ENCODE measurements at places on chromosomes 5 and 9. TPM values are rescaled to one million over a fixed set of nuclear protein-coding genes. Genes with fewer than 3 reads are reported as not detected.

SLC34A3 gene
- not detected for total RNA-seq

SLC27A6 gene
- total RNA-seq: 0.34 TPM

AJM1 gene
- total RNA-seq: 11.1 TPM

ADGRV1 gene
- total RNA-seq: 3.8 TPM

NFIB gene
- 74.7 TPM for total RNA-seq

HAPLN1 gene
- total RNA-seq: 6.7 TPM

DNA sequence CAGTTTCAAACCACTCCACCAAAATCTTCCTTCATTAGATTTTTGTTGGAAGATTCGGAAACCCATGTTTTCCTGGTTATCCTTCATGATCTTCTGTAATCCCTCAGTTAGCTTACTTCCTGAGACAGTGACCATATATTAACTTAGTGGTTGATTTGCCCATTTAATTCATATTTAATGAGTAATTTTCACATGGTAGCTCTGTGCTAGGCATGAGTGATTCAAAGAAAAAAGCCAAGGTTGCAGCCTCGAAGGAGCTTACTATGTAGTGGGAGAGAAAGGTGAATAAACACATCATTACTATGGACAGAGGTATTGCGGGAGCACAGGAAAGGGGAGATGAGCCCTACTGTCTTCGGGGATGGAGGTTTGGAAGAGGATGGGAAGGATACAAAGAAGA, 158.5 kb downstream of the TLE1 start:
- DNase-seq: no peak

DNA sequence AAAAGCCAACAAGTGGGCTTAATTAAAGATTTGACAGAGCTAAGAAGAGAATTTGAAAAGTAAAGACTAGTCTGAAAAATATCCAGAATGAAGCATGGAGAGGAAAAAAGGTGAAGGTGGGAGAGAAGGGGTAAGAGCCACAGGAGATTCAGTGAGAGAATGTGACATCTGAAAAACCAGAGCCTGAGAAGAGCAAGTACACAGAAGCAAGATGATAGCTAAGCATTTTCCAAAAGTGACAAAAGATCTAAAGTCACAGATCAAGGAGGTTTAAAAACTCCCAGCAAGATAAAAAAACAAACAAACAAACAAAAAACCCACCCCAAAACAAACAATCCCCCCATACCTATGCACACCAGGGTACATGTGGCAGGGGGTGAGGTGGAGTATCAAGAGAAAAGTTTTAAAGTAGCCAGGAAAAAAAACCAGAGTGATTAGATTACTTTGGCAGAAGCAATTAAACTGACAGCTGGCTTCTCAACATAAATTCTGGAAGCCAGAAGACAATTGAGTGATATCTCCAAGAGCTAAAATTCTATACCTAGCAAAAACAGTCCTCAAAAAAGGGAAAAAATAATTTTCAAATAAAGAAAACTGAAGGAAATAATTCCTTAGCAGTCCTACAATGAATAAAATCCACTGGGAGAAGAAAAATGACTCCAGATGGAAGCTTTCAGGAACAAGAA, 111.4 kb downstream of the RAPGEF6 start:
- no peak for DNase-seq

DNA sequence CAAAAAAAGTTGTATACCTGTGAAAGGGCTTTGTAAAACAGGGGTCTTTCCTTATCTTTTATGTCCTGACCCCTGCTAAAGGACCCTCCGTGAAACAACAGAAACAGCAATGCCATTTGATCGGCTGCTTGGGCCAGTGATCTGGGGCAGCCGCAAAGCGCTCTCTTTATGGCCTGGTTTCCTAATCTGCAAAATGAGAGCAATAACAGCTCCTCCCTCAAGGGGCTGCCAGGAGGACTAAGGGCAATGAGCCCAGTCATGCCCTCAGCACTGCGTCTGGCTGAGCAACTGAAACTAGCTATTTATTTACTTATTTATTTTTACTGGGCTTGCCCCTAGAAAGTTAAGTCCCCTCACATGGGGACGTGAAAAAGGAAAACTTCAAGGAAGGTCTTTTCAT, 18.3 kb downstream of the CMBL start:
- peak; percentile 79 for DNase-seq

- DNase-seq: no peak
These were observed 359.5 kb downstream of the DTWD2 start for GRCh38 chr5:118628660-118629354.

DNA sequence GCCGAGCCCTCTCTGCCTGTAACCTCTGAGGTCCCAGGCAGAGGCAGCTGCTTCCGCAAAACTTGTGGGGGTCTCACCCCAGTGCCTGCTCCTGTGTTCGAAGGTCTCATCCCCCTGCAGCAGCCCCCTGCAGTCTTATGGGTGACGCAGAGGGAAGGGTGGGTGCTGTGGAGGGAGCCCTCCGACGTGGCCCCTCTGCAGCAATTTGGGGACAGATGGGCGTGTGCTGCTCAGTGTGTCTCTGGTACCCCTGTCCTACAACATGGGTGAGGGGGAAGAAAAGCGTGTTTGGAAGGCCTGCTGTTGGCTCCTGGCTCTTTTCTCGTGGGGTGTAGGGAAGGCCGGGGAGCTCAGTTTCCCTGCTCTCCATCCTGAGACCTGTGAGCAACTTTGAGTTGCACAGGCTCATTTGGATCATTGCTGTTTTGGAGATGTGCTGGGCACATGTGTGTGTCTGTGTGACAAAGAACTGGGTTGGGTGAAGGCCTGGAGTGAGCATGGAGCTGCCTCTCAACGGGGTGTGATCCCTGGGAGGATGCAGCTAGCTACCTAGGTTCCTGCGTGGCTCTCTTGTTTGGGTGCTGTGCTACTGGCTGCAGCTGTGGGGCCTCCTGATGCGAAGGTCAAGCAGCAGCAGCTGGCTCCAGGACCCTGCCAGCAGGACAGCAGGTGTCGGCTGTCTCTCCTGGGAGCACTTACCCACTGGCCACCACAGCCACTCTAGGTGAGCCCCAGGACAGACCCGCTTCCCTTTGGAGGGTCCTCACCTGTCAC, 179.6 kb upstream of the PITX1 start:
- no peak for DNase-seq

- no peak for DNase-seq
These were observed 342.8 kb downstream of the EBF1 start for GRCh38 chr5:158756871-158757270.

GRCh38 chr9:98287384-98287783, 31.9 kb upstream of the TBC1D2 start:
- DNase-seq: no peak

DNA sequence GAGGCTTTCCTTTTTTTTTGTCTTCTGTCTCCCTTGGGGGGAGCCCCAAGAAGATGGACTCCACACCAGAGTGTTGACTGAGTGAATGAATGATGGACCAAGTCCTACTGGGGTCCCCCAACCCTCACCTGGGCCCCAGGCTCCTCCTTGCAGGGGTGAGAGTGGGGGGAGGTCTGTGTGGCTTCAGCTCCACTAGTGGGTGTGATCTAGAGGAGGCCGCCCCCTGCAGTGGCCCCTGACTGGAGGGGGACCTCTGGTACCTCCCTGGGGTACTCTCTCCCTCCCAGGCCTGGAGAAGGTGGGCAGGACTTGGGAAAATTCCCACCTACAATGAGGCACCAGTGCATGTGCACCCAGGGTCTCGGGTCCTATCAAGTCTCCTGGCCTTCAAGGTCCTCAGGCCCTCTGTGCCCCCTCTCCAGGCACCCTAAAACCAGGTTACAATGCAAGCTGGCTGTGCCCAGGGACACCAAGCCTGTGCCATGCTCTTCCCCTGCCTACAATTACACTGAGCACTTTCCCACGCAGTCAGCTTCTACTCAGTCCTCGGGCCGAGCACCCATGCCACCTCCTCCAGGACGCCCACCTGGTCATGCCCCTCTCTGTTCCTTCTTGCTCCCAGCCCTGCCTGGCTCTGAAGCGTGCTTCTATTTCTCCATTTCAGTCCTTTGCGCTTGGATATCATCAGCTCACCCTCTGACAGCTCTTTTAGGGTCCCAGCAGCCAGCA, 117.2 kb upstream of the PHYKPL start:
- DNase-seq: no peak

DNA sequence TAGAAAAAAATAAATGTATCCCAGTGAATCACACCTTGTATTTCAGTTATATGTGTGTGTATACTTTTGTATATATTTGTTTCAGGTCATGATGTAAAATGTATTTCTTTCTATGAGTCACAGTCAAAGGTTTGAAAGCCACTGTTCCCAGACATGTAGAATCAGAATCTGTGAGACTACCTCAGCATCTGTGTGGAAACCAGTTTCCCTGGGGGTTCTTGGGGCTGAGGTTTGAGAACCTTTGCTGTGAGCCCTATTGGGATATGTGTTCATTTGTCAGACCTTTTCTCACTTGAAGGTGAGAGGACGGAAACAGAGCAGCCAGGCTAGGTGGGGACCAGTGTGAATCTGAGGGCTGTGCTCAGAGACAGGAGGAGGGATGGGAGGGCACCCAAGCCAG, 78.7 kb upstream of the SAP30L start:
- DNase-seq: no peak

All from left colon (tissue), 2 donors.